ENCODE measurements at places on chromosomes 6 and 20. TPM values are rescaled to one million over a fixed set of nuclear protein-coding genes. Genes with fewer than 3 reads are reported as not detected.

The FNDC1 gene
- total RNA-seq = not detected

The EYA4 gene
- total RNA-seq = not detected

The TGM3 gene
- not detected for total RNA-seq

The IBTK gene
- total RNA-seq = 42.5 TPM

The NHLRC1 gene
- 0.43 TPM for total RNA-seq

The HMGA1 gene
- total RNA-seq = 422 TPM

The CRISP2 gene
- not detected for total RNA-seq

The BEND3 gene
- total RNA-seq = 15.9 TPM

The TMEM239 gene
- total RNA-seq = not detected

The PLN gene
- total RNA-seq = not detected

The EPPIN gene
- total RNA-seq = not detected

The FOXC1 gene
- total RNA-seq = 0.05 TPM

The CLIC5 gene
- 3.0 TPM for total RNA-seq

The FOXF2 gene
- total RNA-seq = not detected

The MYB gene
- total RNA-seq = 82.5 TPM

The NMBR gene
- total RNA-seq = not detected

- peak; percentile 31 for DNase-seq
Observed at GRCh38 chr6:53484476-53485280, 60.2 kb downstream of the GCLC start.

DNA sequence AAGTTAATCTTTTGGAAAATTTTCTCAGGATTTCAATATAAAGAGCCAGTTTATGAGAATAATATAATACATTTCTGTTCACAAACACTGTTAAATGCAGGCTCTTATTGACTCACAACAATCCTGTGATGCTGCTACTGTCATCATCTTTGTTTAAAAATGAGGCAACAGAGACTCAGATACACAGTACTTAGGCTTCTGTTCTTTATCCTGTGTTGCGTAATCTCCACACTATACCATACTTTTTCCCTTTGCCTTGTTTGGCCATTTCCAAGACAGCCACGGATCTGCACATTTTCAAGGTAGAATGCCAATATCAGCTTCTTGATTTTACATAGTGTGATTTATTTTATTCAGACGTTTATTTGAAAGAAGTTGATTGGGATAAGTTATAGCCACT lies 699.0 kb upstream of the CITED2 start:
- DNase-seq = no peak

DNA sequence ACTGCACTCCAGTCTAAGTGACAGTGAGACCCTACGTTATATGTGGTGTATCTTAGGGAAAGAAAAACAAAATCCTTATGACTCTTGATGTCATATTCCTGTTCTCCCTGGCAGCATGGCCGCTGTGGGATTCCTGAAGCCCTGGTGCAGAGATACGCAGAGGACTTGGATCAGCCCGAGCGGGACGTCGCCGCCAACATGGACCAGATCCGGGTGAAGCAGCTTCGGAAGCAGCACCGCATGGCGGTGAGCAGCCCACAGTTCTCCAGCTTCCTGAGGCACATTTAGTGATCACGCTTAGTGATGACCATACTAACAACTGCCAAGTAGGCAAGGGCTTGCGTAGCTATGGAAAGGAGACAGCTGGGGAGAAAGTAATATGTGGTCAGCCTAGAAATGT lies 200.9 kb upstream of the UST start:
- no peak for DNase-seq

DNA sequence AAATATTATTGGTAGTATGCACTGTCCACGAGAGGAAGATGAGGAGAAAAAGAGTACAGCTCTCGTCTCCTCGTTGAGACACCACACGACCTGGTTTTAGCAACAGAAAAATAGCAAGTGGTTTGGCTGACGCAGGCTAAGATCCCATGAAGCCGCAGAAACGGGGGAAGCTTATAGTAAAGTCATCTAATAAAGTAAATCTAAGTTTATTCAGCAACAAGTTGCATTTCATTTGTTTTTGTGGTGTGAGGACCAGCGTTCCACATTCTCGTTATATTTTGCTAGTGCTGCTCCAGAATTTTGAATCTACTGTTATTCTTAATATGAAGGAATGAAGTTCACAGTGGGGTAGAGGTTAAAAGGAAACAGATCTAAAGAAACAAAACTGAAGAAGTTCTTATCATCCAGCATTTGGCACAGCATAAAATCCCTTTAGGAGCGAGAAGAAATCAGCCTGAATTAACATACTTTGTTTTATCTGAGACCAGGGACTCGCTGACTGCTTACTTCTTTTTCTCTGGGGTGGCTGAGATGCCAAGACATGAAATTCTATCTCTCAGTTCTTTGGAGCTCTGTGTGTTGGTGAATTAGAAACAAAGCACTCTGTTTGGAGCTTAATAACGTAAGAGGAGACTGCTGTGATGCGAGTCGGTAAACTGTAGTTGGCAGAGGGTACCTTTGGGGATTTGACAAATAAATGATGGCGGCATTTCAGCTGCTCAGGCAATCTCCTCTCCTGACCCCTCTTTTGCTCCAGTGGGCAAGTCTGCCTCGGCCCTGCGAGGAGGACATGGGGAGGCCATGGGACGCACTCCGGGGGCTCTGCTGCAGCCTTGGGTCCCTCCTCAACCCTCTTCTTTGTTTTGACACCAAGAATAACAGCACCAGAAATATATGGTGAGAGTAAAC lies 24.9 kb upstream of the IRF4 start:
- DNase-seq = no peak

DNA sequence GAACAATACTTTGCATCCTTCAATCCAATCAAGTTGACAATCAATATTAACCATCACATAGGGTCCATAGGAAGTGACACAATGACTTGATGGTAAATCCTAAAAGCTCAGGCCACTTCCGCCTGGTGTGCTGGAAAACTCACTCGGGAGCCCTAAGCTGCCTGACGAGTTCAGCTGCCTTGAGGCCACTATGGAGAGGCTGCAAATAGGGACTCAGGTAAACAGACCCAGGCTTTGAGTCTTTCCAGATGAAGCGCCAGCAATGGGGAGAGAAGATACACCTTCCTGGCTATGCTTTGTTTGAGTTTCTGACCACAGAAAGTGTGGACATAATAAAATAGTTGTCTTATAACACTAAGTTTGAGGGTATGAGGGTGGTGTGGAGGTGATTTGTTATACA lies 112.6 kb downstream of the GPR63 start:
- no peak for DNase-seq

GRCh38 chr20:46568570-46569129 lies 18.2 kb upstream of the OCSTAMP start:
- no peak for DNase-seq

- no peak for DNase-seq
Observed at GRCh38 chr6:49551078-49551865, 804 bp downstream of the C6orf141 start.

- DNase-seq = no peak
Observed at GRCh38 chr6:15523679-15524630, 138.9 kb downstream of the DTNBP1 start.

DNA sequence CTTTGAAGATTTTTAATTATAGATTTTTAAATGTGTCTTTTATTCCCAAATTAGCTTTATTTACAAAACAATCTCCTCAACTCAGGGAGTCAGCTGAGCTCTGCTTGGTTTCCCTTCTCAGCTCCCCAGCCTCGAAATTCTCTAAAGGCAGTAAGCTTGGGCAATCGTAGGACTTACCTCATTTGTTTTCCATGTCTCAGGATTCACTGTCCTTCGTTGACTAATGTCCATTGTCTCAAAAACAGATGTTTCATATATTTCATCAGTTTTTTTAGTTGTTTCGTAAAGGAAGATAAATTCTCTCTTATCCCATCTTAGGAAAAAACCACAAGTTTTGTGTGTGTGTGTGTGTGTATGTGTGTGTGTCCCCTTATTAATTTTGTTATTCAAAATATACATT lies 102.2 kb upstream of the ADGRF1 start:
- DNase-seq = no peak

DNA sequence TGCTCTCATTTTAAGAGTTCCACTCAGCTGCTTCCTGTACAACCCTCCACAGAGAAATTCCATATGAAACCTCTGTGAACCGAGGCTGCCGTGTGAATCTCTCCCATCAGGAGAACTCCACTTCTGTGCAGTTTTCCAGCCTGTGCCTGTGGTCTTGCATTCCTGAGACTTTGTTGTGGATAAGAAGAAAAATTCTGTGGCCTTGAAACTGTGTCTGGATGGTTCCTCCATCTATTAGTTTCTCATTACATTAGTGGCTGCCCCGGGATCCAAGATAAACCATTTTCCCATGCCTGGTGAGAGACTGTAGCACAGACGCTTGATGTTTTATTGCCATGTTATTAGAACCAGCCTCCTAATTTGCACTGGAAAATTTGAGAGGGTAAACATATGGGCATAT lies 40.8 kb upstream of the TIAM2 start:
- no peak for DNase-seq

- DNase-seq = no peak
Observed at GRCh38 chr6:29925727-29926412, 16.5 kb upstream of the HLA-A start.

DNA sequence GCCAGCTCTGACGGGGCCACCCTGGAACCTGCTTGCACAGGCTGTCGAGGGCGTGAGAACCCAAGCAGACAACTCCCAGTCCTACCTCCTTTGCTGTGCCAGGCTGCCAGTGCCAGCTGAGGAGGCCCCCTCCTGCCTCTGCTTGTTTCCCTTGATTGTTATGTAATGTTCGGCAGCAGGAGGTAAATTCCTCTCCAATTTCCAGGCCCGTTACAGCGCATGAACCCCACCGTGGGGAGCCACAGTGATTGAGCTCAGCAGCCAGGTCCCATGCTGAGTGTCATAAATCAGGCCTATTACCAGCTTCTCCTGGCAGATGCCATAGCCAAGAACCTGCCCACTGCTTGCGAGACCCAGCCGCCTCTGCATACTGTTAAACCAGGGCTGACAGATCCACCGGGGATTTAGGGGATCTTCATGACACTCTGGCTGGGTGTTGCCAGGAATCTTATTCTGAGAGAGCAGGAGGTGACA lies 320.5 kb downstream of the DHX35 start:
- DNase-seq = no peak

- no peak for DNase-seq
Observed at GRCh38 chr20:16485401-16485800, 87.8 kb downstream of the KIF16B start.

DNA sequence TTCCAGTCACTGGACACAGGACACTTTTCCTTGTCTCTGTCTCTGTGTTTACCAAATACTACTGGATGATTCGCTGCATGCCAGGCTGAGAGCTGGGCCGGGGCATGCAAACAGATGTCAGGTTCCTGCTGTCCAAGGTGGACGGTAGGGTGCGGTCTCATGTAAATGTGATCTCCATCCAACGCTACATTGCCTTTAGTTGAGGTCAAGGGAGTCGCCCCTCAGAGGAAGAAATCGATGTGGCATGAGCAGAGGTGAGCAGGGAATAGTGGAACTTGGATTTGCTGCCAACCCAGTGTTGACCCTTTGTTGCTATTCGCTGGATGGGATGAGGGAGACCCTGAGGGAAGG lies 9.8 kb upstream of the TOX2 start:
- no peak for DNase-seq

- no peak for DNase-seq
Observed at GRCh38 chr6:134081506-134081905, 29.1 kb upstream of the SLC2A12 start.

GRCh38 chr20:36231331-36231730 lies 4.9 kb upstream of the AAR2 start:
- no peak for DNase-seq

DNA sequence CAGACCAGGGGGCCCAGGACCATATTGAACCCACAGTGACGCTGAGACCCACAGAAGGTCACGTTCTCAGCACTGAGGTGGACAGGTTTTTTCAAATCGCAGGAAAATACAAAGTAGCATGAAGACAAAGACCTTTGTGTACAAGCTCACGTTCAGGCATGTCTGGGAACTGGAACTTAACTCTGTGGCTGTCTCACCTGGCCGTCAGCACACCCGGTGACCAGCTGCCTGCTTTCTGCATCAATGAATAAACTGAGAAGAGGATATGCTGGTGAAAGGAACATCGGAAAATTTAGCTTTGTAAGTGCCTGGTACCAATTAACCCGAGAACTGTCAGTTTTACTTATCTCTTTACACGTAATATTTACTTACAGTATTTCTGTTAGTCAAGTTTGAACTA lies 36.5 kb downstream of the WDR27 start:
- DNase-seq = no peak

DNA sequence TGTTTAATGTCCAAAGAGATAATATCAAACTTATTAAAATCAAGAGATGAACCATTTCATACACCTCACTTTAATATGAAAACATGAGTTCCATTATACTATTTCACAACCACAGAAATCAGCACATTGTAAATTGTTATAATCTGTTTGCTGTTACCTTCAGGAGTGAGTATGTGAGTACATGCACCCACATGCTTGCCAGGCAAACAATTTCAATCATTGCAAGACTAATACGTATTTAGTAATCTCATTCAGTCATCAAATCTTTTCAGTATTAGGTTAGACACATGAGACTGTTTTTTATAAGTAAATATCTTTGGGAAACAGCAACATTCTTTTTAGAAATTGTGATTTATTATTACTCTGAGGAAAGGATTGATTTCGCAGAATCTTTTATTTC lies 9.3 kb upstream of the EPM2A start:
- DNase-seq = no peak

DNA sequence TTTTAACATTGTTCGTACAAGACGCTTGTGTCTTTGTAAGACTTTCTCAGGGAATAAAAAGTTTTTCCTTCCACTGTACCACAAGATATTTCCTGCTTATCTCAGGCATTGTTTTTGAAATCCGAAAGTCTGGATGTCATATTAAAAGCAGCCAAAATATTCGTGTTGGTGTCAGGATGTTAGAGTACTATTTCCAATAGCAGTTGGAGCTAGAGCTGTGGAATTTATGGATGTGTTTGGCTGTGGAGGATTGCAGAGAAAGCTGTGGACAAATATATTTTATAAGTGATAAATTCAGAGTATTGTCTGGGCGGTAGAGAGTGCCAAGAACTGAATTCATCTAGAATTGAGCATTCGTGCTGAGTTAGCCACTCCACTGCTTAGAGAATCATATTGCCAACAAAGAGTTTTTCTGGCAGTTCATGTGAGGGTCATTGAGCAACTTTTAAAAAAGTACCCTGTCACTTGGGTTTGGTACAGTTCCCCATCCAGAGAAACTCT lies 57.7 kb downstream of the ZDHHC14 start:
- no peak for DNase-seq

DNA sequence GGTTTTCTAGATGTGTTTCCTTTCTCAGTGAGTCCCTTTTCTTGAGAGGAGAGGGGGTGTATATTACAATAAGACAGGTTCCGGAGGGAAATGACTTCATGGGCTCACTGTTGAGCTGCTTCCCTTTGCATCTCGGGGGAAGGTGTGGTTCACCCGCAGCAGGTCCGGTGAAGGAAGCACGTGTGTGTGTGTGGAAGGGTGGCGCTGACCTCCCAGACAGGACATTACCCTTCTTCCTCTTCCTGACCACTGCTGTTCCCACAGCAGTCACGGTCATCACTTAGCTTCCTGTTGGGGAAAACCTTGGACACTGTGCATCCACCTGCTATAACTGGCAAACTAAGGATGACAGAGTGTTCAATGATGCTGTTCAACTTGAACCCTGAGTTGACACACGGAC lies 83.6 kb downstream of the PLEKHG1 start:
- no peak for DNase-seq

- no peak for DNase-seq
Observed at GRCh38 chr20:18613553-18613952, 25.7 kb downstream of the DTD1 start.

All from activated T-helper 2 cell treated with anti-CD3 and anti-CD28 coated beads, Interferon-gamma antibody, Interleukin-2, Interleukin-4, amounts not matched to agents 10 μg/mL and 5 μg/mL and 100 μg/mL, durations not matched to agents 14 hours and 24 hours and 36 hours (primary cell).